CD8-positive, alpha-beta T cell (primary cell): ENCODE measurements at places on chromosomes 2 and 18.

DNA sequence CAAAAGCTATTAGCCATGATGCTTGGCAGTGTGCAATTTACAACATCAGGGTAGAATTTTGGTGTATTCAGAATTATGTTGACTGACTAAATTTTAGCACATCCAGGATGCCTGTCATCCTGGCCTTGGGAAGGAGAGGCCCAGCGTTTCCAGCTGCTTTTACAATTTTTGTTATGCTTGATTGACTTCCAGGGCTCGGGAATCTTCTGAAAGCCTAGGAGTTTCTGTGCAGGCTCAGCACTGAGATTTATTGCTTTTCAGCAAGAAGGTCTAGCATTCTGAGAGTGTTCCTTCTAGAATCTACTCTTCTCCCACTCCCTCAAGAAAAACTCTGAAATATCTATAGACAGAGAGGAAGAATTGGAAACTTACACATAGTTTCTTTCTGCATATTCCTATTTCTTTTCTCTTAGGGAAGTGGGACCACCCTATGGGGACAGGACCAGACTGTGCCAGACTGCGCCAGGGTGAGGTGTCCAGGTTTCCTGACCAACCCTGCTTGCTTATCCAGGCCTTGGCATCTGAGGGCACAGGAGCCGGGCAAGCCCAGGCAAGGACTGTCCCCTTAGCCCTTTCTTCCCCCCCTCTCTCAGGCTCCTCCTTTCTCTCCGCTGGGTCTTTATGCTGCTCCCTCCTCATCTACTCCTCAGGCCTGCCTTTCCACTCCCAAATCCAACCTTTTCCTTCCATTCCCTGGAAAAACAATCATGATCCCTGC, 26.9 kb downstream of the MAIP1 start:
- no peak for DNase-seq

GRCh38 chr2:200732866-200733265, 78.8 kb upstream of the BZW1 start:
- no peak for DNase-seq

- DNase-seq = no peak
Observed at GRCh38 chr2:37798315-37799005, 126.6 kb upstream of the RMDN2 start.

DNA sequence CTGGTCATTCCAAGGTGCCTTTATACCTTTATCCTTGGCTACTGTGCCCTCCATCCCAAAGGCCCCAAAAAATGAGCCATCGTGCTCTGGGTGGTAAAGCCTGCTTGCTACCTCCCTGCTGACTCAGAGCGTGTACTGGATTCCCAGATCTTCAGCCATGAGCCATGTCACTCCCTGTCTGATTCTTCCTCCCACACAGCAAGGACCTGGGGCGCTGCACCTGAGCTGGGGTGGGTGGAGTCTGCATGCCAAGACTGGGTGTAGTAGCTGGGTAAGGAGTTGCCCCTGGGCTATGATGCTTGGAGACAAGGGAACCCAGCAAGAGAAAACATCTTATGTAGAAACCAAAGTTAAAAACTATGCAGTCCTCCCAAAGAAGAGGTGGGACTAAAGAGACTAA, 37.2 kb upstream of the APCDD1 start:
- no peak for DNase-seq

DNA sequence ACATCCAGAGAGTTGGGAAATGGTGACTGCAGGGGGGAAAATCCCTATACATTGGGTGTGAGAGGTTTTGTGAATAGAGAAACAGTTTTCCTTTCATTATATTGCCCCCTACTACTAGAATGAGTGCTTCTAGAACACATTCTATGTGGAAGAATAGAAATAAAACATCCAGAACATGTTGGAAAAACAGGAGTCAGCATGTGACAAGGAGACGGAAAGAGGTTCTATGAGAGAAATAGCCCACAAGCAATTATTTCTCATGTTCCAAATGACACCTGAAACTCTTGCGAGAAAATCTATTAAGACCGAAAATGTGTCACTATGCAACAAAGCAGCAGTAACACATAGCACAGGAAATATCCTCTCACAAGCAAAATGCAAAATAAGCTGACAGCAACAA, 202.7 kb upstream of the SPOPL start:
- DNase-seq = no peak

- DNase-seq = no peak
Observed at GRCh38 chr2:74768401-74768914, 65.5 kb upstream of the HK2 start.

DNA sequence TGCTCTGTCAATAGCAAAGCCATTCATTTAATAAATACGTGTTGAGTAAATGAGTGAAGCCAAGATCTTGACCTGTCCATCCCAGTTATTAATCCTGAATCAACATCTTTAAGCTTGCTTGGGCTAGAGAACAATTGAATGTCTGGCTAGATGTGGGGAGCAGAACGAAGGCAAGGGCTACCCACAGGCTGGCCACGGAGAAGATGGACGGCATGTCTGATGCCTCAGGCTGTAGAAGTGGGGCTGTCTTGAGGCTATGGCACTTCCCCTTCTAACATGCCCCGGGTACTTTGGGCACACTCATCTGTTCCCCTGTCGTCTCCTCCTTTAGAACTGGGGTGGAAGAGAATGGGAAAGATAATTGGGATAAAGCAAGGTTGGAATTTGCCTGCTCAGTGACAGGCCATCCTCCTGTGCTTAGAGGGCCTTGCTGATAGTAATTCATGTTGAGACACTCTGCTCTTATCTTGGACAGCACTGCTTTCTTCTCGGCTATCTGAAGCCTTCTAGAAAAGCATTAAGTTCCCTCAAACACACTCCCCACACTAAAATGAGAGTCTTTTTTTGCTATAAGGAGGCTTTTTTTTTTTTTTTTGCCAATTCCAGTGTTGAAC, 225.7 kb downstream of the MREG start:
- no peak for DNase-seq

DNA sequence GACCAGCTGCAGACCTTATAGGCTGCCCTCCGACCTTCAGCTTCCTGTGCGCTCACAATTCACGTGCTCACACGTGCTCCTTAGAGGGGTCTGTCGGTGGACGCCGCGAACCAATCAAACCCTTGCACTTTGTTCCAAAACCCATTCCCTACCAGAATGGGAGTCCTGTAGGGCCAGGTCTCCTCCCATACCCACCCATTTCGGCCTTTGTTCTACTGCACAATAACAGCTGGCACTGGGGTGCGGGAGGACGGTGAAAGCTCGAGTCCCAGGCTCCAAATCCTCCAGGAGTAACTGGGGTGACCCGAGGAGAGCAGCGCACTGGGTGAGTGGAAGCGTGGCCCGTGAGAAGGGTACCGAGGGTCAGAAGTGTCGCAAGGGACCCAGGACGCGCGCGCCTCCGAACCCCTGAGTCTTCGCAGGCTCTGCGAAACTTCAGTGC, 13.0 kb downstream of the SIX3 start:
- DNase-seq = no peak

DNA sequence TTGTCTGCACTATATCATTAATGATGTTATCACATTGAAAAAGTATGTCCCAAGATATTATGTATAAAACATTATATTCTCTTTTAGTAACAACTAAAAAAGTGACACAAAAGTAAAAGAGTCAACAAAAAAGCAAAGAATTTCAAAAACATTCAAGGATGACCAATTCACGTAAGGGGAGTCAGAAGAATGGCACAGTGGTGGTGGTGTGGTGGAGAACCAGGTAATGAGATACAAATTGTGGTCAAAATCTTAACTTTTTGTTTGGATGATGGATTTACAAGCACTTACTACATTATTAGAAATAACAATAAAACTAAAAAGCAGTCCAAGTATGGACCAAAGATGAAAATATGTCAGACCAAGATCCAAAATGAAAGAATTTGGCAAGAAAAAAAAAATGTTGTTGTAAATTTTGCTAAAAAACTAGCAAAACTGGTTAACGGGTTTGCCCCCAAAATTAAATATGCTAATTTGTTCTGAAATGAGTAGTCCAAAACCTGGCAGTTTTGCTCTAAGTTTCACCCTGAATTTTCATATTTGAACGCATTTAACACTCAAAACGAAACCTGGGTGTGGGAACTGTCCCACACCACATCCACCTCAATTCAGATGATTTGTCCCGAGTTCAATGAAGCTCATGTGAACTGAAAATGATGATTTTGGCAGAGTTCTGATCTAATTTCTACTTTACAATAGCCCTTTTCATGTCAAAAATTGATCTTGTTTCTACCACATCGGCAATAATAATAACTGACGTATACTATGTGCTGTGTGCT, 135.8 kb downstream of the IKZF2 start:
- no peak for DNase-seq

- DNase-seq = no peak
Observed at GRCh38 chr2:42133771-42134195, 35.4 kb upstream of the EML4 start.

GRCh38 chr2:216221811-216222210, 112.7 kb downstream of the XRCC5 start:
- DNase-seq = no peak

- DNase-seq = no peak
Observed at GRCh38 chr2:159090514-159091201, 122.2 kb downstream of the TANC1 start.
